Stimulated activated CD8-positive, alpha-beta memory T cell treated with anti-CD3 and anti-CD28 coated beads, Interleukin-7, amount 100 ng/mL, for 1 hour (primary cell): ENCODE measurements at places on chromosomes 11 and 22.

DNA sequence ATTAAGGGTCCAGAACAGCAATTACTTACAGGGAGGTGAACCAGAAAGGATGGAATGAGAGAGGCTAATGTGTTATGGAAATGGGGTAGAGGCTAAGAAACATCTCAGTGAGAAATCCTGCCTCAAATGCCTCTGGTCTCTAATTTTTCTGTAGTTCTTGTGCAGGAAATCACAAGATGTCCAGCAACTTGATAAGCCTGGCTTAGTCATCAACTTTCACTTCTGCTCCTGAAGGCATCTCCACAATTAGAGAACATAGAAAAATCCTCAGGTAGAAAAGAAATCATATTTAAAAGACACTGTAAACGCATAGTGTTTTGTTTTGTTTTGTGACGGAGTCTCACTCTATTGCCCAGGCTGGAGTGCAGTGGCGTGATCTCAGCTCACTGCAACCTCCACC lies 18.7 kb downstream of the MRGPRX4 start:
- DNase-seq, result no peak

DNA sequence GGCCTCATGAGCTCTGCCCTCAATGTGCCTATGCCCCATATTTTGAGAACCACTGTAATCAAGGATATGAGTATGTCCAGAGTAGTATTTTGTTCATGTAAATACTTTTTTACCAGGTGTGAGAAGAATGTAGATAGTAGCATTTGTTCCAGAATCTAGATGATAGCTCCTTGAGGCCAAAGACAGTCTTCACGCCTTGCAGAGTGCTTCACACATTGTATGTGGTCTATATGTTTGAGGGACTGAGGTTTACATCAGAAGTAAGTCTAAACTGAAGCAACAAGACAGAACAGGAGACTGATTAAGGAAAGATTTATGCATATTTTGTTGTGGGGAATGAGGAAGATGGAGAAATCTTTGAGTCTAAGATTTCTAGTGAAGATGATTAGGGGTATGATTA lies 12.5 kb downstream of the CEP57 start:
- no peak for DNase-seq

GRCh38 chr22:48398181-48398905 lies 1429.3 kb downstream of the BRD1 start:
- DNase-seq, result no peak

GRCh38 chr11:60252213-60253108 lies 9.5 kb upstream of the MS4A4E start:
- no peak for DNase-seq

- DNase-seq, result no peak
Measured at GRCh38 chr11:10080138-10080537, 213.9 kb downstream of the SBF2 start.

GRCh38 chr11:27310707-27311106 lies 52.3 kb downstream of the CCDC34 start:
- DNase-seq, result no peak

GRCh38 chr11:119906376-119906775 lies 177.4 kb upstream of the NECTIN1 start:
- DNase-seq, result no peak

- peak; percentile 24 for DNase-seq
Measured at GRCh38 chr22:28019881-28020861, 101.1 kb upstream of the PITPNB start.

DNA sequence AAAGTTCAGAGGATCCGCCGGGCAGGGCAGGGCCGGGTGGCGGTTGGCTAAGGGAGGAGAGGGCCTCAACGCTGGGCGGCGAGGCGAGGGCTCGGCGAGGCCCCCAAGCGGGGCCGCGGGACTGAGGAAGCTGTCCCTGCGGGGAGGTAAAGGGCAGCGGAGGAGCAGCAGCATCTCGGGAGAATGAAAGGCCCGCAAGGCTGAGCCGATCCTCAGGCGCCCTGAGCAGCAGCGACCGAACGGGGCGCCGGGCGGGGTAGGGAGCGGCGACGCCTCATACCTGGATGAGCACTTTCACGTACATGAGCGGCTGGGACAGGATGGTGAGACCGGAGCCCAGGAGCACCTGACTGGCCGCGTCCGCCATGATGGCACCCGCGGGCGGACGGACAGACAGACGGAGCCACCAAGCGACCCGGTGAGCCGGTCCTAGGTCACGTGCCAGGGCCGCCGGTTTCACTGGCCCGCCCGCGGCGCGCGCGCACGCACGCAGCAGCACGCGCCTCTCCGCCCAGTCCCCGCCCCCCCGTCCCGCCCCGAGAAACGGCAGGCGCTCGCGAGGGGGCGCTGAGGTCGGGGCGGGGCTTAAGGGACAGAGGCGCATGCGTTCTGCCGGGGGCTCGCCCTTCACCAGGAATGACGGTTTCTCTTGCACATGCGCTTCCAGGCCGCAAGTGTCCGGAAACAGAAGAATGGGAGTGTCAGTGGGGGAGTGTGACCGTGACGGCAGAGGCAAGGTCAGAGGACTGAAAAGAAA lies at the start of gene MTCH2:
Gene MTCH2, minus strand, starts transcription at position 461 of the 757 bp plus-strand sequence. Its CDS starts 94 bp downstream, at position 367.
- DNase-seq, result peak; percentile 90

- DNase-seq, result no peak
Measured at GRCh38 chr22:36110306-36110881, 50.2 kb downstream of the APOL3 start.

- DNase-seq, result no peak
Measured at GRCh38 chr11:9574622-9575259, 1.3 kb downstream of the WEE1 start.

DNA sequence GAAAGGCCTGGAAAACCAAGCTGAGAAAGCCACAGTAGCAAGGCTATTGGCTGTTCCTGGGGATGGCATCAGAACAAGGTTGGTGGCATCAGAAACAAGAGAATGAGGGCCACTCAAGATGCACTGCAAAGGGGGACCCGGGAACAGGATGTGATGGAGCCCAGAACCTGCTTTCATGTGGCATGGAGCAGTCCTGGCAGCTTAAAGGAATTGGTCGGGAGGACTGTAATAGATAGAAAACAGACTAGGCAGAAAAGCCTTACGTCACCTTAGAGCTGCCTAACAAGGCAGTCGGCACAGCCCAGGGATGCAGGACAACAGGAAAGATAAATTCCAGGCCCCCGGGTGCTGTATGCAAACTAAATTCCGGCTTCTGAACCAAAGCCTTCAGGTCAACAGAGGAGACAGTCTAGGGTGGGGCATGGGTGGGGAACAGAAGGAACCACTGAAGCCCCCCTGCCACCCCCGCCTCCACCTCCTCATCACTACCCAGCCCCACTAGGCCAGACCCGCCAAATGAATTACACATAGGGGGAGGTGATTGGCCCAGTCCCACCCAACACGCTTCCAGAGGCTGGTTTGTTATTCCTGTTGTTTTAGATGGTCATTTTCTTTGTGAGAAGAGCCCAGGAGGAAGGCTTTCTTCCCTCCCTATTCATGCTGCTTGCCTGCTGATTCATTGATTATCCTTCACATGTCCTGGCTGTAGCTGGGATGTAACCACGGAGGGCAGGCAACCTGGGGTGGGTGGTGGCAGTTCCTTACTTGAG lies 25.7 kb upstream of the LRRC55 start:
- no peak for DNase-seq

DNA sequence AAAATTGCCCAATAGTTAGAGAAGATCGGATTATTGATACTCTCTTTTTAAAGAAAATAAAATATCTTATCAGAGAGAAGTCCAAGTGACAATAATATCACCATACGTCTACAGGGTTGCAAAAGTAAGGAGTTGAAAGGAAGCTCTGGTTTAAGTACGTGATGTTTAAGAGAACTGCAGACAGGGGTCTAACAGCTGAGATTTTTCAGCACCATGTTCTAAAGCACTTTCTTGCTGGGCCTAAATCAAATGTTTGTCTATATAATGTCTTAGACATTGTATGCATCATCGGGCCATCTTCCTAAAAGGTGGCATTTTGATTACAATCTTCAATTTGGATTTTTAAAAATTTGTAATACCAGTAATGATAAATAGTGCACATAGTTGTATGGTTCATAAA lies 133.3 kb downstream of the RRAS2 start:
- no peak for DNase-seq

DNA sequence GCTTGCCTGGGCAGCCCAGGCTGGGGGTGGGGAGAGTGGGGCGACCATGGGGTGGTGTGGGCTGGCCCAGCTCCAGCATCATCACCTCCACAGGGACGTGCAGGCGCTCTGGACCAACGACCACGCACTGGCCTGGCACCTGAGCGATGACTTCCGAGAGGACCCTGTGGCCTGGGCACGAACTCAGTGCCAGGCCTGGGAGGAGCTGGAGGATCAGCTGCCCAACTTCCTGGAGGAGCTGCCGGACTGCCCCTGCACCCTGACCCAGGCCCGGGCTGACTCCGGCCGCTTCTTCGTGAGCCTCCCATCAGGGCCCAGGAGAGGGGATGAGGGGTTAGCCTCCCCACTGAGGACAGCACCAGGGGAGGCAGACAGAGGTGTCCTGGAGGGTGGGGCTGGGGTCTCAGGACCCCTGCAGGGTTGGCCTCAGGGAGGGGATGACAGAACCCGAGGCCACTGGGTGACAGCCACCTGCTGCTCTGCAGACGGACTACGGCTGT lies 3.8 kb downstream of the SUSD2 start:
- no peak for DNase-seq

- no peak for DNase-seq
Measured at GRCh38 chr22:20408891-20409290, 14.9 kb downstream of the ZNF74 start.

- DNase-seq, result peak; percentile 67
Measured at GRCh38 chr11:126284829-126285228, 1.9 kb downstream of the TIRAP start.

DNA sequence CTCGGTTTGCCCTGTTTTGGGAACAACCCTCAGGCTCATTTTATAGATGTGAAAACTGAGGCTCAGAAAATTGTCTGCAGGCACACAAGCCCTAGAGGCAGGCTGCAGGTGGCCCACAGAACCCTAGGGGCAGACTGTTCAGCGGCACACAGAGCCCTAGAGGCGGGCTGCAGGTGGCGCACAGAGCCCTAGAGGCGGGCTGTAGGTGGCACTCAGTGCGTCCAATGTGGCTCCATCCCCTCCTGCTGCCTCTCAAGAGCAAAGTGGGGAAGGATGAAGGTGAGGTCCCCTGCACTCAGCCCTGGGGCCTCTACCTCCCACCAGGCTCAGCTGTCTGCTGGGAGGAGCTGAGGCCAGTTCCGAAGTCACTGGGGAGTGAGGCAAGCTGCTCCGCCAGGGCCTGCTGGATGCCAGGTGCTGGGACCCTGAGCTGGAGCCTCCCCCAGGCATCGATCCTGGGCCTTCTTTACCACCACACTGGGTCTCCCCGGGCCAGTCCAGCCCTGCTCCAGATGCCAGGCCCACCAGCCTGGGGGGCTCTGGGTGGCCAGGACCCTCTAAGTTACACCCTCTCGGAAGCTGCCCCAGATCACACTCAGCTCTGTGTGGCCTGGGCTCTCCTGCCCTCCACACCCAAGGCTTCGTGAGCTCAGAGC lies 2.3 kb downstream of the ACY3 start:
- no peak for DNase-seq

DNA sequence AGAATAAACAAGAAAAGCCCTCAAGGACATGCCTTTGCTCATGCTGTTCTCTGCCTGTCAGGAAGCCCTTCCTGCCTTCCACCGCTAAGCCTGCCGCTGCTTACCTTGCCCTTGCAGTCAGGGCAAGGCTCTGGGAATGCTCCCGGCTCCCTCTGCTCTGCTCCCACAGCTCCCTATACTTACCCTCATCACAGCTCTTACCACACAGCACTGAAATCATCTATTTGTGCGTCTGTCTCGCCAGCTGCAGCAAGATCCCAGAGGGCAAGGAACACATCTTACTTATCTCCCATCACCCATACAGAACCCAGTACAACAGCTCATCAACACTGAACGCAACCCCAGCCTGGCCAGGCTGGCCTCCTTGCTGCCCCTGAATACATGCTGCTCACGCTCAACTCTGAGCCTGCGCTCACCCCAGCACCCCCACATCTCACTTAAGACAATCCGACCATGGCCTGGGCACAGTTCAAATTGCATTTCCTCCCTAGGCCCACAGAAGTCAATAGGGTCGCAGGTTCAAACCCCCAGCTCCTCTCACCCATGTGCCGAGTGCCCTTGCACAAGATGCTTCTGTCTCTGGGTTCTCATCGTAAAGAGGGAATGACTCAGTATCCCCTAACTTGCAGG lies 161.8 kb downstream of the IGLL1 start:
- DNase-seq, result no peak

- DNase-seq, result no peak
Measured at GRCh38 chr11:65373839-65374580, 8.4 kb downstream of the SLC25A45 start.

- no peak for DNase-seq
Measured at GRCh38 chr11:107991868-107992414, 16.8 kb upstream of the CUL5 start.

- DNase-seq, result peak; percentile 99
Measured at GRCh38 chr11:64241241-64241490, 271 bp downstream of the FKBP2 start.

DNA sequence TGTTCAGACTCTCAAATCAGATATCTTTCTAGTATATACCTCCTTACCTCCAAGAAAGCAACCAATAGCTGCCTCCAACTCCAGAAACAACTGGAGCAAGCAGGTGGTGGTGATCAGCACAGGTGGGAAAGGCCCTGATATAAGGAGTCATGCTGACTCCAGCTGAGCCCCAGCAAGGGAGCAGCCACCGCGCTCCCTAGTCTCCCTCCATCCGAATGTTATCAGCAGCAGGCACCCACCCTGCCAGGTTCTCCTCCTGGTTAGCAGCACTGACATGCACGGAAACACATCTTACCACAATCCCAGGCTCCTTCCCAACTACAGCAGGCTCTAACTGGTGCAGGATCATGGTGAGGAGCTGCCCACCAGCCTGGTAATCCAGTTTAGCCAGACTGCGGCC lies 18.5 kb upstream of the STK33 start:
- no peak for DNase-seq

GRCh38 chr11:30358536-30358935 lies 35.6 kb downstream of the ARL14EP start:
- DNase-seq, result no peak

DNA sequence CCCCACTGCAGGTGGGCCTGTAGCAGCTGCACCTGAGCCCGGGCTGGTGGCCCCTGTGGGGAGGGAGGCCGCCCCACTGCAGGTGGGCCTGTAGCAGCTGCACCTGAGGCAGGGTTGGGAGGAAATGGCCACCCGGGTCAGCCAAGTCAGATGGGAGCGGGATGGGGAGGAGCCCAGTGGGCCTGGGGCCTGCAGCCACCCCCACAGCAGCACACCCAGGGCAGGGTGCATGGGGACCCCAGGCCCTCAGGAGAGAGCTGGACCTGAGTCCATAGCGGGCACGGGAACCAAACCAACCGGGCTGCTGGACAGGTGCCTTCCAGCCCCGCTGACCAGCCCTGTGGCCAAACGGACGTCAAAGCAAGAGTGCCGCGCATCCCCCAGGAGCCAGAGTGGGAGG lies 61.7 kb downstream of the BRD1 start:
- DNase-seq, result no peak

DNA sequence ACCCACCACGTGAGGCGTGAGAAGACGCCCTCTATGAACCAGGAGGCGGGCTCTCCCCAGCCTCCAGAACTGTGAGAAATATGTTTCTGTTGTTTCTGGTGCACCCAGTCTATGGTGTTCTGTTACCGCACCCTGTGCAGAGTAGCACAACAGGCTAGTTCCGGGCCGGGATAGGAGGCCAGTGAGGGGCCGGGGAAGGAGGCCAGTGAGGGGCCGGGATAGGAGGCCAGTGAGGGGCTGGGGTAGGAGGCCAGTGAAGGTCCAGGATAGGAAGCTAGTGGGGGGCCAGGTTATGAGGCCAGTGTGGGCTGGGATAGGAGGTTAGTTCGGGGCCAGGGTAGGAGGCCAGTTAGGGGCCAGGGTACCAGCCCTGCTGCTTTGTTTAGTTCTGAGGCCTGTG lies 204.6 kb downstream of the BARX2 start:
- DNase-seq, result no peak

- DNase-seq, result no peak
Measured at GRCh38 chr11:72586321-72587090, 87.7 kb downstream of the PDE2A start.
